Brain microvascular endothelial cell (primary cell): ENCODE measurements at places on chromosomes 6 and 20.
A peak's percentile ranks its signal among the peaks of the same experiment; 100 is the strongest.

- DNase-seq, result peak; percentile 14
These were observed 17.3 kb downstream of the NCOA7 start for GRCh38 chr6:125808060-125808459.

DNA sequence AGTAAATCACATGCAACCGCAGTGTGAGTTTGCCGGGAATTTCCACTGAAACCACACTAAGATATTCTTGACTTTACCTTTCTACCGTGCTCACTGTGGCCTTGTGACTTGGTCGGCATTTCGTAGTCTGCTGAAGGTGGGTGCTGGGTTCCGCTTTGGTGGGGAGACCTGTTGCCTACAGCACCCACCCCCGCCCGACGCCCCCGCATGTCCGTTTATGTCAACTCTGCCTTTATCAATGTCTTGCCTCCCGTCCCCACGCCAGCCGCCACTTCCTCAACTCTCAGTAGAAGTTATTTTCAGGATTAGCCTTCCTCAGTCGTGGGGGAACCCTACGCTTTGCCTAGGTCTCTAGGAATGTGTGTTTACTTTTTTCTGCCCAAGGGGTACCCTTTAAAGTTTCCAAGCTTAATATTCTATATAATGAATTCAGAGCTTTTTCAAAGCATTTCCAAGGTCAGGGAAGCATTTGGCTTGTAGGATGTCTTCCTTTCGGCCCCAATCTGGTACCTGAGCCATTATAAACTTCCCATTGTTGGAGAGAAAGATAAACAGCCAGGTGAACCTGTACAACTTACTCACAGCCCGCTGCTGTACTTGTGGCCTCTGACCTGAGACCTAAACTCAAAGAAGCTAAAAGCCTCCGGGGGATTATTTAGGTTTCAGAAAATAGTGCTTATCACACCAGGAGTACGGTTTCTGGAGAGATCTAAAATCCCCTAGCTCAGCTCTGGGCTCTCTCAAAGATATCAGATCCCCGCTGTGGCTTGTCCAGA, 54.2 kb downstream of the TBC1D7 start:
- DNase-seq, result no peak

- peak; percentile 89 for DNase-seq
These were observed at the start of gene HLA-DMA for GRCh38 chr6:32952817-32953739. Gene HLA-DMA, minus strand, starts transcription at chr6:32953097. Its CDS starts 61 bp downstream, at chr6:32953036.

DNA sequence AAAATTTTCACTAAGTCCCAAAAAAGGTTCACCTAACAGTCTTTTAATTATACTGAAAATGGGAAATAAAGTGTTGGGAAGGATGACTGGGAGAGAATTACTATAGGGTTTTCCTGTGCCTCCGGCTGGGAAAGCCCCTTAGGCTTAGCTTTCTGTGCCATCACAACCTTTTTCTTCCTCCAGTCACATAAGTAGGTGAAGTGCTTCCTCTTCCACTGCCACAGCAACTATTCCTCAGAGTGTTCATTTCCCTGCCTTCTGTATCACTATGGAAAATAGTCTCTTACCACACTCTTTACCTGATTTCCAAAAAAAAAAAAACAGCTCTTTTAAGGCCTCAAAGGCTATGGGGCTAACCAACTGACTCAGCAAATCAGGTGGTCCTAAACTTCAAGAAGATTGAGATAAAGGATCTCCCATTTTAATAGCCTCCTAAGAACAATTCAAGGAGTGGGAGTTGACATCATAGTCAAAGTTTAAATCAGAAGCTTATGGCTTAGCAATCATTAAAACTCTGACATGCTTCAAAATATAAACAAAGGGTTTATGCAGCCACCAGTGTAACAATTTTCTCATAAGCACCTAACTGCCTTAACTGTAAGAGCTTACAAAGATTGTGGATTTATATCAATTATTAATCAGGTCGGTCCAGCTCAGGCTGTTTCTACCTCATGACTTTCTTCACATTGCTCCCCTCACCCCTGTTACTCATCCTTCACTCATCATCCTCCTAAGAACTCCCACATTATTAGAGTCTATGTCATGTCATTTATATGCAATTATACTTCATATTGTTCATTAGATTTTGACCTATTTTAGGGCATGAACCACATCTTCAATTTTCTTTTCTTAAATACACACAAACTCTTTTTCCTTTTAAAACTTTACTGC, 95.3 kb downstream of the RNGTT start:
- DNase-seq, result peak; percentile 64

GRCh38 chr20:35994994-35995453, 26.6 kb downstream of the CNBD2 start:
- DNase-seq, result peak; percentile 77

- DNase-seq, result peak; percentile 52
These were observed 68.4 kb downstream of the ATG5 start for GRCh38 chr6:106257195-106257594.

DNA sequence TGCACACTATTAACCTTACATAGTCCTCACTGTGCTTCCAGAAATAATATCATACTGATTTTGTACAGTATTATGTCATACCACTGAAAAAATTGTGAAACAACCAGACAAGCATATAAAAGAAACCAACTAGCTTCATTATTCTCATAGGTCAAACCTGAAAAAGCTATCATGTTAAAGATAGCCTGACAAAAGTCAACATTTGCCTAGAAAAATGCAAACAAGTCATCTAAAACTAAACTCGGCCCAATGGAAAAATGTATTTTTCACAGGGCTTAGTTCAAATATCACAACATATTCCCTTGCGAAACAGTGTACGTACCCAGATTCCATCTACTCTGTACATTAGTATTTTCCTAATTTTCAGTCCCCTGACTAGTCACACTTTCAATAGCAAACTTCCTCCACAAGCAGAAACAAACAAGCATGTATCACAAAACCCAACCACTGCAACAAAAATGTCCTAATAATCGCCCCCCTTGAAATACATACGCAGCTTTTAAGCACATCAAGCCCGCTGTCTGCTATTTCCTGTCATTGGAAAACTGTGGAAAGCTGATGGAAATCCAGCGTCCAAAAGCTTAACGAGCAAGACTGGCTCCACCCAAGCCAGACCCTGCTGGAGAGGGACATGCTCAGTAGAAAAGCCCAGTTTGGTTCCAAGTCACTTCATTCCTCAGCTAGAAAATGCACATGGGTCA, 93.1 kb downstream of the EPB41L2 start:
- peak; percentile 31 for DNase-seq

- peak; percentile 74 for DNase-seq
These were observed 83.2 kb upstream of the TBX18 start for GRCh38 chr6:84847390-84848160.

- DNase-seq, result no peak
These were observed 211.6 kb upstream of the ZNF217 start for GRCh38 chr20:53804920-53805894.

- DNase-seq, result no peak
These were observed 19.8 kb downstream of the SUMO4 start for GRCh38 chr6:149419696-149420404.

- DNase-seq, result no peak
These were observed 165.6 kb downstream of the ZFP64 start for GRCh38 chr20:52025938-52026337.

- DNase-seq, result peak; percentile 30
These were observed 64.2 kb downstream of the YTHDF1 start for GRCh38 chr20:63151554-63152321.

DNA sequence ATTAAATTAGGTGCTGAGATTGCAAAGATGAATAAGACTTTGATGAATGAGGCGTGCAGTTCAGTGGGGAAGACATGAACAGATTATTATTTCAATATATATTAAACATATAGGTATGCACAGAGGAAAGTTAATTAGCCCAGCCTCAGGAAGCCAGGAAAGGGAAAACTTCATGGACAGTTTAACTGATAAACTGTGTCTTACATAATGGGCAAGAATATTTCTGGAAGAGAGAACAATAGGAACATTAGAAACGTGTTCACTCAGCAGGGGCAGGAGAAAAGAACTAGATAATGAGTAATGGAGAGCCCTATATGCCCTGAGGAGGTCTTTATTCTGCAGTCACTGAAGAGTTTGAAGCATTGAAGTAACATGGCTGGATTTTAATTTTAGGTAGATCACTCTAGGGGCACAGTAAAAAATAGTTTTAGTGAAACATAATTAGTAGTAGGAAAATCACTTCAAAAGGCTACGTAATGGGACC, 23.6 kb downstream of the CEP57L1 start:
- DNase-seq, result no peak

DNA sequence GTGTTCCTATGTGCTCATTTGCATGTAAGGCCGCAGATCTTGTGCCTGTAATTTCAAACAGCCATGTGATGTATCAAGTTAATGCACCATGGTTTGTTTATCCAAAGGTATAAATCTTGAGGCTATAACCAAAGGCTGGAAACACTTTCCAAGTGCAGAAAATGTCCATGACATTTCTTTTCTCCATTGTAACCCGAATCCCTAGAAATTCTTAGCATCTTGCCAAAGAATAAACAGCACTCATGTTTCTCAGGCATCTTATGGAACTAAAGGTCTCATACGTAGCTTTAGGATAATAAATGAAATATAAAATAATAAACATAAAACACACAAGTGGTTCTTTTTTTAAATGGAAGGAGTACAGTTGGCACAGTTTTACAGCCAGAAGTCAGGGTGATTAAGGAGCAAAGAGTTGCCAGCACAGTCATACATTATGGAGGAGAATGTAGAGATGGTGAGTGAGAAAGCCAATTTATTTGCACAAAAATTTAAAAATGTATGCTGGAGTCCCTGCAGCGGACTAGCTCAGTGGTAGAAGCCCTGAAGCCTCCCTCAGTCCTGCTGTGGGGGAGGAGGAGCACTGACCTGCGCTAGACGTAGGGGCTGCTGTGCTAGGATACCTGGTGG, 18.0 kb downstream of the CDH26 start:
- no peak for DNase-seq

DNA sequence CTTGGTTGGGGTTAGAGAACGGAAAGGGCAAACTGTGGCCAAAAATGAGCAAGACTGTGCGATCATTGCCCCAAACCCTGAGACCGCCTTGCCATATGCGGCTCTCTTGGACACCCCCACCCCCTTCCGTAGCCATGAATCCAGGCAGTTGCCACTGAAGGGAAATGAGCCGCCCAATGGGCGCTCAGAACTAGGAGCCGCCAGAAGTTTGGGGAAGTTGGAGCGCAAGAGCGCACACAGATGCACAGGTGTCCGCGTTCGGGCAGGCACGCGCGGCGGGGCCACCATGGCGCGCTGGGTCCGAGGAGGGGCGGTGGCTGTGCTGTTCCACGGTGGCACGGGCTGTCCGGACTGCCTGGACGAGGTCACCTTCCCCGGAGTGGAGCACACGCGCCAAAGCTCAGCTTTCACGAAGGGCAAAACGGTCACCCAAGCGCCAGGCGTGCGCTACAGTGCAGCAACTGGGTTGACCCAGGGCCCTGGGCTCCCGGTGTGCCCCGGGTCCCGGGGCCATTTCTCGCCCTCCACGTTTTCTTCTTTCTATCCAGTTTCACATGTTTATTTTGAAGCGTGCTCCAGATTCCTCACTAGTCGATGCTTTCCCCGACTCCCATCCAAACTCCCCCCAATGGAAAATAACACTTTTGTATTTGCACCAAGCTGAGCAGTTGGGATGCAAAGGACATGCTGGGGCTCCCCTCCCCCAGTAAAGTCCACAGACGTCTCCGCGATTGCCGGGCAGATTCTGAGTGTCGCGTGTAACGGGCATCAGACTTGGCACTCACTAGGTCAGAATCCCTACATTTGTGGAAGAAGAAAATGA, 906 bp upstream of the PDE10A start:
- DNase-seq, result peak; percentile 27

DNA sequence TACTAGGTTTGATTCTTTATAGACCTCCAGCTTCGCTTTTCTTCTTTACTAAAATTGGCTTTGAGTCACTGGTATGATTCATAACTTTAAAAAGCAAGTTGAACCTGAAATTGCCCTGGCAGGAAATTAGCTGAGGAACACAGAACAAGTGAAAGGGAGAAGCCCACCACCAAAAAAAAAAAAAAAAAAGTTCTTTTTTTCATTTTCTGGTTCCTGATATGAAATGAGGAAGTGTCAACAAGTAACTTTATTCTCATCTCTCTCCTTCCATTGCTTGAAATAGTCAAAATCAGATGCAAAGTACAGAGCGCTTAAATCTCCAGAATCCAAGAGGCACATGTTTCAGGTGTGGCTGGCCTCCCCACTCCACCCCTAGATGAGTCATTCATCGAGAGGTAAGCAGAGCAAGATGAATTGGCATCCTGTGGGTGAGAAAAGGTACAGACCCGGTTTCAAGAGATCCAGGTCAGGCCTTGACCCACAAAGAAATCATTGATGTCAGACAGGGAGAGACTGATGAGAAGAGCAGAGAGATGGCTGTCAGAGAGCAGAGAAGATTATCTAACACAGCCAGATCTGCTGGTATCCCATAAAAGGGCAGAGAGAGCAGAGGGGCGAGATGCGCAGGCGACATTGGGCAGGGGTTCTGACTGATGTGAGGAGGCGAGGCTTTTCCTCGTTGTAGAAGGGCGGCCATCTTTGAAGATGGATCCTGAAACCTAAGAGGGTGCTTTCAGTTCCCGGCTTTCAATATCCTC, 54.8 kb upstream of the MBOAT1 start:
- no peak for DNase-seq

DNA sequence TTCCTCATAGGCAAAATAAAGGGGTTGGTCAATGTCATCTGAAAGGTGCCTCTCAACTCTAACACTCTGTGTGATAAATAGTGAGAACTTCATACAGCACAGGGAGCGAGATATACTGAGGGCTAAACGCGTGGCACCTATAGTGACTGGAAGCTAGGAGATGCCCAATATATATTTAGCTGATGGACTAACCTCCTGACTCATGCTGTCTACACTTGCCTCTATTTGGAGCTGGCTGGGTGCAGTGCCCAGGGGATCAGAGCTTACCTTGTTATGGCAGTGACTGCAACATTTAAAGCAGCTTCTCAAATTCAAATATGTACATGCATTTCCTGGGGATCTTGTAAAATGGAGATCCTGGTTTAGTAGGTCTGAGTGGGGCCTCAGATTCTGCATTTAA, 111.6 kb upstream of the PLN start:
- DNase-seq, result no peak
